ENCODE measurements at places on chromosomes 5 and 9.

DNA sequence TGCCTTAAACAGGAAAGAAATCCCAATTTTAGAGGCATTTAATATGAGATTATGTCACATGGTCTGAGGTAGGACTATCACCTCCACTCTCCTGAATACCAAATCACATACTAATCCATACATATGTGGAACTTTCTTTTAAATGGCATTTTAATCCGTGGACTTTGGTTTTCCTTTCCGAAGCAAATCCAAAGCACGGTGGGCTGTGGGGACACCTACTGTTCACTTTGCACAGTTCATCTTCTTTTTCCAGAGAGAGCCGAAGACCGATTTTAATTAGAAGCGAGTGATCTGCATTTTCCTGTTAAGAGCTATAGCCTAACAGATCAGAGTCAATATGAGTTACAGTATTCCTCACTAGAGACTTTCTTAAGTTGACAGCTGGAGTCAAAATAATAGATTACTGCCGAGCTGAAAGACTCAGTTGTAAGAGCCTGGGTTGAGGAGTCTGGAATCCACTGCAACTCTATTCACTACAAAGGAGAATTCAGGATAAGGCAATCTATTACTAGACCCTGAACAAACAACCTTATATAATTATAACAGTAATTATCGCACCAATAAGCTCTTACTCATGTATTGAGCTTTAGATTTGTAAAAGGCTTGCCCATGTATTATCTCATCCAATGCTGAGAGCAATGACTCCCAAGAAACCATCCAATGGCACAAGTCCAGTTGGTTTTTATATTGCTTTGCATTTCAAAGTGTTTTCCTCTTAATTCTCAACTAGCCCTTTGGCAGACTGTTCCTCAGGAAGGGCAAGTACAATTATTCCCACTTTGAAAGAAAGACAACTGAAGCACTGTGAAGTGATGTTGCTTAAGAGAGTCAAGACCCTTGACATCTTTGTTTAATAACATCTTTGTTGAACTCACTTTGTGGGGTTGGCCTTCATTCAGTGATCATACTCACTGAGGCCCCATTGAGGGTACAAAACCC is 144.7 kb downstream of the TRPM6 start:
- H3K36me3 ChIP-seq, result peaks cover 4% of the 10 kb centered on the region
- DNase-seq, result no peak
- H3K4me3 ChIP-seq, result no peak overlapping the region
- H3K27me3 ChIP-seq, result peaks cover 16% of the 10 kb centered on the region

DNA sequence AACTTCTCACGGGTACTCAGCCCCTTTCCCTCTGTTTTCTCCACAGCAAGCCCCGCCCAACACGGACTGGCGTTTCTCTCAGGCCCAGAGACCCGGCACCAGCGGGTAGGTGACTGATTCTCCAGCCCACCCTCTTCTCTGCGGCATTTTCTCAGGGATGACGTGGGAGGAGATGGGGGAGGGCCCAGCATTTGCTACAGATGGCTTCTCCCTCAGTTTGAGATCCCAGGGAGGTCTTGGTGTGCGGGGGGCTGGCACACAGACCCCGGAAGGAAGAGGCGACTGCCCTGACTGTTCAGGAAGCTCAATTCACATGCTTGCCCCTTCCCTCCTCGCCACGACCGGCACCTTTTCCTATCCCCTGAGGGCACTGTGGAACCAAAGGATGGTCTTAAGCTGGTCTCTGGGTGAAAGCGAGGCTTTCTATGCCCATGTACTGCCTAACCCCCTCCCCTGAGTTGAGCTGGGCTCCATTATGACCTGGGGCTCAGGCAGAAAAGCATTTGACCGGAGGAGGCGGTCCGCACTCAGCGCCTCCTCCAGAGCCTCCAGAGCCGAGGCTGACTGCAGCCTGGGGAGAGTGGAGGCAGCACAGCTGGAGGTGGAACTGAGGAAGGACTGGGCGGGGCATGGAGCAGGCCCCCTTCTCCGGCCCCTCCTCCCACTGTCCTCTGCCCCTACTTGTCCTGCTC is 6.0 kb downstream of the PCDHGC5 start:
- H3K27ac ChIP-seq, result no peak overlapping the region
- H3K4me1 ChIP-seq, result peaks cover 13% of the 10 kb centered on the region
- H3K4me3 ChIP-seq, result no peak overlapping the region
- H3K36me3 ChIP-seq, result peaks cover 6% of the 10 kb centered on the region
- peaks cover 23% of the 10 kb centered on the region for H3K27me3 ChIP-seq

- DNase-seq, result no peak
- no peak overlapping the region for H3K27ac ChIP-seq
- H3K27me3 ChIP-seq, result no peaks in the 10 kb centered on the region
- H3K4me3 ChIP-seq, result no peak overlapping the region
Measured at GRCh38 chr9:126548312-126548711, 65.4 kb upstream of the LMX1B start.

DNA sequence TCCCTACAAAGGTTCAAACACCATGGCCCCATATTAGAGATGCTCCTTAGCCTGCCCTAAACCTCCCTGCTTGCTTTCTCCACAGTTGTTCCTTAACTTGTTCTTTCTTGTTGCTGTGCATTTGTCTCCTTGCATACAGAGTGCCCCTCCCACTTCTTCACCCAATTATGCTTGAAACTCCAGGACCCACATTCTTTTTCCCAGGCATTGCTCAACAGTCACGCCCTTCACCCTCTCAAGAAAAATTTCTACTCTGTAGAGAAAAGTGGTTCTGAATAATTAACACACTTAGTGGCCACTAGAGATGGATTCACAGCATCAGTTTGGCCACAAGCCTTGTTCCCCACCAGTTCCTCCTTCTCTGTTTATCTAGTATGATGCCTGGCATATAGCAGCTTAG is 57.7 kb downstream of the NREP start:
- no peaks in the 10 kb centered on the region for H3K27me3 ChIP-seq
- H3K4me1 ChIP-seq, result peaks cover 19% of the 10 kb centered on the region
- no peak for DNase-seq

GRCh38 chr5:5295351-5295750 is 127.1 kb upstream of the ICE1 start:
- H3K36me3 ChIP-seq, result no peaks in the 10 kb centered on the region
- no peak overlapping the region for H3K27ac ChIP-seq
- no peaks in the 10 kb centered on the region for H3K4me1 ChIP-seq
- no peak for DNase-seq
- peaks cover 5% of the 10 kb centered on the region for H3K27me3 ChIP-seq

DNA sequence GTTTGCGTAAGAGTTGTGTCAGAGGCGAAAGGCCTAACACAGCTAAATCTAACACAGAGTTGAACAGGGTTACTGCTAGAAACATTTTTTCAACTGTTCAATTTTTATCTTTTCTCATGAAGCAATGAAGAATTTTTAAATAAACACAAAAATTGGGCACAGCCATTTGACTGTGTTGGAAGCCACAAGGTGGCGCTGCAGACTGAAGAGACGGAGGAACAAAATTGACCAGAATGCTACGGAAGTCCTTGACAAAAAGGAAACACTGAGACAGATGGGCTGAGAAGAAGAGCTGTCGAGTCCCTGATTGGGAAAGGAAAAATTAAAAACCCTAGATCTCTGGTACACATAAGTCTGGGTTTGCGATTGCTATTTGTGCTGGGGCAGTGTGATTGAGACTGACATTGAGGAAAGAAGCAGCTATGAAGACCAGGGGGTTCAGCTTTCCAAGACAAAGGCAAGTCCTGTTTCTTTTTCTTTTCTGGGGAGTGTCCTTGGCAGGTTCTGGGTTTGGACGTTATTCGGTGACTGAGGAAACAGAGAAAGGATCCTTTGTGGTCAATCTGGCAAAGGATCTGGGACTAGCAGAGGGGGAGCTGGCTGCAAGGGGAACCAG is at the start of gene PCDHB9:
TSS of gene PCDHB9 (plus strand) at position 265 of the 616 bp plus-strand sequence. CDS start at position 423, 158 bp downstream.
- H3K36me3 ChIP-seq, result peaks cover 4% of the 10 kb centered on the region
- H3K4me1 ChIP-seq, result peaks cover 6% of the 10 kb centered on the region
- H3K27me3 ChIP-seq, result peaks cover 4% of the 10 kb centered on the region
- no peak within 1 kb of the TSS for H3K4me3 ChIP-seq
- H3K27ac ChIP-seq, result no peak within 1 kb of the TSS

DNA sequence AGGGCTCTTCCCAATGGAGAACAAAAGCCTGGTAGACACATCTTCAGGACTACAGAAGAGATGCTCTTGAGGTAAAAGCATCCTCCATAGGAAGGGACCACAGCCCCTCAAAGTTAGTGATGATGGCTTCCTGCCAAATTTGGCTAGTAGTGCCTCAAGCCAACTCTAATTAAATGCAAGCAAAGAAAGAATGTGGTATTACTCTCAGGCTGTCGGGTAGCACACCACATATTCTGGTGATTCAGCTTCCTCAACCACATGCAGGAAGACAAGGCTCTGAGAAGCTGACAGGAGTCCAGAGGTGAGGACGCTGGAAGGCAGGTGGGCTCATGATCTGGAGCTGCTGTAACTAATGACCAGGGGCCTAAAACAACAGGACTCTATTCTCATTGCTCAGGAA is 37.2 kb upstream of the S1PR3 start:
- no peak overlapping the region for H3K4me3 ChIP-seq
- H3K36me3 ChIP-seq, result no peaks in the 10 kb centered on the region
- H3K4me1 ChIP-seq, result no peaks in the 10 kb centered on the region

GRCh38 chr5:40446910-40447309 is 232.8 kb upstream of the PTGER4 start:
- H3K4me1 ChIP-seq, result peaks cover 40% of the 10 kb centered on the region
- H3K27ac ChIP-seq, result no peak overlapping the region
- no peak for DNase-seq
- peaks cover 4% of the 10 kb centered on the region for H3K27me3 ChIP-seq
- H3K4me3 ChIP-seq, result no peak overlapping the region
- peaks cover 14% of the 10 kb centered on the region for H3K36me3 ChIP-seq

- no peak overlapping the region for H3K27ac ChIP-seq
- H3K27me3 ChIP-seq, result peaks cover 6% of the 10 kb centered on the region
- no peaks in the 10 kb centered on the region for H3K4me1 ChIP-seq
- H3K4me3 ChIP-seq, result no peak overlapping the region
- DNase-seq, result no peak
- H3K36me3 ChIP-seq, result peaks cover 22% of the 10 kb centered on the region
Measured at GRCh38 chr9:123064716-123065115, 31.2 kb downstream of the GPR21 start.

DNA sequence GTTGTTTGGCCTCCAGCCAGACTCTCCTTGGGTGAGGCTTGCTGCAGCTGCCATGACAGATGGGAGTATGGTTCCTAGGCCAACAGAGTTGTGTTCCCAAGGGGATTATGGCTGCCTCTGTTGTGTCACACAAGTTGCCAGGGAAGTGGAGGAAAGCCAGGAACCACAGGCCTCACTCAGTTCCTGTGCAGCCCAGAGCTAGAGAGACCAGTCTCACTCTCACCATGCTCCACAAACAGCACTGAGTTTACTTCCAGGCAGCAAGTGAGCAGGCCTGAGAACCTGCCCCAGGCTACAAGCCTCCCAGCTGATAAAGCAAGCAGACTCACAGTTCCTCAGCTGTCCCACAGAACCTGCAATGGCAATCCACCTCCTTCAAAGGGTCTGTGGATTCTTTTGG is 273.6 kb upstream of the TAS2R1 start:
- DNase-seq, result no peak
- H3K27me3 ChIP-seq, result no peaks in the 10 kb centered on the region
- no peak overlapping the region for H3K4me3 ChIP-seq
- H3K27ac ChIP-seq, result no peak overlapping the region
- H3K4me1 ChIP-seq, result no peaks in the 10 kb centered on the region
- no peaks in the 10 kb centered on the region for H3K36me3 ChIP-seq

DNA sequence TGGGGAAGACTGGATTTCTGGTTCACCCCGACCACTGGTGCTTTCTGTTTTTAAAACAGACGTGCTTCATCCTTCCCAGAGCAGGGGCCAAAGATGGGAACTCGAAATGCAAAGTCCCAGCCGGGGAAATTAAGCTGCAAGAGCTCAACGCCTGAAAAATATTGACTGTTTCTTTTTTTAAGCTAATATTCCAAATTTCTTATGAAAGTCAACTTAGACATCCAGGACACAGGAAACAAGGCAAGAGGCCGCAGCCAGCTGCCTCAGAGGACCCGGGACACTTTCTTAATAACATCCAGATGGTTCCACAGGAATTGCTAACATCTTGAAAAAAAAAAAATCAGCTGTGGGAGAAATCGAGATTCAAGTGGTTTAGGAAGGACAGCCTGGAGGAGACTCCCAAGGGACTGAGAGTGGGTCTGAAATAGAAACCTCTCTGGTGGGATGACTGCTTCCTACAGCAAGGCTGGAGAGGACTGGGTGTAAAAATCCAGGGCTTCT is 144.9 kb downstream of the FGF1 start:
- DNase-seq, result no peak
- no peaks in the 10 kb centered on the region for H3K4me1 ChIP-seq
- H3K27ac ChIP-seq, result no peak overlapping the region
- peaks cover 4% of the 10 kb centered on the region for H3K36me3 ChIP-seq

DNA sequence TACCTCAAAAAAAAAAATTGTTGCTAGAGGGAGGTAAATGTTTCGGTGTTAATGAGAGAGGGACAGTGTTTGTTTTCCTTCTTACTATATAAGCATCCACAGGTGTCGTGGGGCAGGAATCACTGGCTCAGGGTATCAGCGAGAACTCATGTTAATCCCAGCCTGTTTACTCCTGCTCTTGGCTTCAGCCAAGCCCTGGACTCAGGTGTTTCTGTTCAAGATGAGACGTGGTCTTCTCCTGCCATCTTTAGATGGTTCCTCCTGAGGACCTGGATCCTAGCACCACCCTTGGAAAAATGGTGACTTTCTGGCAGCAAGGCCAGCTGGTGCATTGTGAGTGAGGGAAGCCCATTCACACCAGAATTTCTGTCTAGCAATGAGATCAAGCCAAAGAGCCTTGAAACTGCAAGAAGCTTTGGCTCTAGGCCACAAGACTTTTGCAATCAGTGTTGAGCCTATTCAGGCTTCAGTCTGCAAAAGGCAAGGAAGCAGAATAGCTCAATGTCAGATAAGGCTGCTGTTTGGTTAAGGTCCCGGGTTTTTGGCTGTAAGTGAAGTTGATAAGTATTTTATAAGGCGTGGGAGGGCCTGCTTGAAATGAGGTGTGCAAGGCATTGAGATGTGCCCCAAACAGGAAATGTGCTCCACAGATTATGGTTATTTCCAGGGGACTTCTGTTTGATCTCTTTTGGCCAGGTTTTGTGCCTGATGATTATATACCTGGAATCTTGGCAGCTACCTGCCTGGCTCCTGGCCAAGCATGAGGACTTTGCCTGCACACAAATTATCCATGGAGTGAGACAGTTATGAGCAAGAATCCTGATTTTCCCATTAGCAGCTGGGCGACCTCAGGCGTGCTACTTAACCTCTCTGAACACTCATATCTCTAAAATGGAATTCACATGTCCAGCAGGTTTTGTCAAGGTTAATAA is 99.8 kb downstream of the TENT4A start:
- no peak for DNase-seq
- no peaks in the 10 kb centered on the region for H3K27me3 ChIP-seq
- no peaks in the 10 kb centered on the region for H3K36me3 ChIP-seq
- H3K4me3 ChIP-seq, result no peak overlapping the region

DNA sequence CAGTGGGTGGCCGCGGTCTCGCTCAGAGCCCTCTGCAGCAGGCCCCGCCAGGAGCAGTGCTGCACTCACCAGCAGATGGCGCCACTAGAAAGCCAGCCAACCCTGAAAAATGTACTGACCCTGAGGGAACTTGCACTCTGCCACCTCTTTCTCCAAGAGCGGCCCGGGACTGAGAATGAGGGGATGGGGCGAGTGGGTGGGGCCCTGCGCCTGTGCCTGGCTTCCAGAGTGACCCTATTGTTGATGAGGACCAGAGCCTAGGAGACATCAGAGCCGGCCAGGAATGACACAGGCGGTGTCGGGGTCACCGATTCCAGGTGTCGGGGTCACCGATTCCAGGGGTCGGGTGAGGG is 2.9 kb upstream of the IL17B start:
- H3K4me3 ChIP-seq, result no peak overlapping the region
- DNase-seq, result peak; percentile 46
- H3K27me3 ChIP-seq, result no peaks in the 10 kb centered on the region
- no peaks in the 10 kb centered on the region for H3K36me3 ChIP-seq
